ENCODE measurements at places on chromosomes 12 and 14.

GRCh38 chr14:100604709-100605108, 17.5 kb upstream of the BEGAIN start:
- no peak overlapping the region for H3K27ac ChIP-seq
- no peaks in the 10 kb centered on the region for H3K36me3 ChIP-seq

- H3K4me1 ChIP-seq: no peaks in the 10 kb centered on the region
- no peak for DNase-seq
- H3K4me3 ChIP-seq: no peak overlapping the region
- no peak overlapping the region for H3K27ac ChIP-seq
- H3K36me3 ChIP-seq: peaks cover 87% of the 10 kb centered on the region
Measured at GRCh38 chr12:29756741-29757390, 26.9 kb downstream of the TMTC1 start.

DNA sequence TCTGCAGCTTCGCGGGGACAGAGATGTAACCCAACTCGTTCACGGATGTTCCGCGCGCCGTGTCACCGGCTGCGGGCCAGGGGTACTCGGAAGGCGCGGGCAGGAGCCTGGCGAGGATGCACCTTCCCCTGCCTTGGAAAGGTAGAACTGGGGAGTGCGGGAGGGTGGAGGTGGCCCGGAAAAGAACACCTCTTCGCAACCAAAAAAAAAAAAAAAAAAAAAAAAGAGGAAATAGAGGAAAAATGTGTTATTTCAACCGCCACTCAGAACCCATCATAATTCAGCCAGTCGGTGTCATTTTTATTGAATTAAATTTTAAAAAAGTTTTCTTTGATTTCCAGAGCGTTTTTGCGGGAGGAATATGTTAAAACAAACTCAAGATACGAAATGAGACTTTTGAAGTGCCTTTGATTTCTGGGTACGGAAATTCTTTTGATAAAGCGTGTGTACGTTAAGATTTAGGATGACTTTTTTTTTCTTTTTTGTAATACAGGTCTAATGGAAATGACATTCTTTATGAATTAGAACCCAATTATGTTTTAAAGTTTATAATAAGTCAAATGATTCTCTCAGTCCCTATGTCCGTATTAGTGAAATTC, 8.9 kb downstream of the CDKN1B start:
- H3K4me1 ChIP-seq: peaks cover 13% of the 10 kb centered on the region
- peak overlapping the region; percentile 80 for H3K4me3 ChIP-seq
- peaks cover 4% of the 10 kb centered on the region for H3K36me3 ChIP-seq
- DNase-seq: no peak
- H3K27ac ChIP-seq: peak overlapping the region; percentile 97

- H3K36me3 ChIP-seq: no peaks in the 10 kb centered on the region
- no peaks in the 10 kb centered on the region for H3K4me1 ChIP-seq
- no peak overlapping the region for H3K4me3 ChIP-seq
- H3K27me3 ChIP-seq: no peaks in the 10 kb centered on the region
- H3K27ac ChIP-seq: no peak overlapping the region
Measured at GRCh38 chr14:78576437-78577166, 406.4 kb downstream of the NRXN3 start.

GRCh38 chr12:94987801-94988200, 15.7 kb downstream of the NDUFA12 start:
- no peaks in the 10 kb centered on the region for H3K36me3 ChIP-seq
- no peak overlapping the region for H3K27ac ChIP-seq
- no peaks in the 10 kb centered on the region for H3K27me3 ChIP-seq
- no peaks in the 10 kb centered on the region for H3K4me1 ChIP-seq

DNA sequence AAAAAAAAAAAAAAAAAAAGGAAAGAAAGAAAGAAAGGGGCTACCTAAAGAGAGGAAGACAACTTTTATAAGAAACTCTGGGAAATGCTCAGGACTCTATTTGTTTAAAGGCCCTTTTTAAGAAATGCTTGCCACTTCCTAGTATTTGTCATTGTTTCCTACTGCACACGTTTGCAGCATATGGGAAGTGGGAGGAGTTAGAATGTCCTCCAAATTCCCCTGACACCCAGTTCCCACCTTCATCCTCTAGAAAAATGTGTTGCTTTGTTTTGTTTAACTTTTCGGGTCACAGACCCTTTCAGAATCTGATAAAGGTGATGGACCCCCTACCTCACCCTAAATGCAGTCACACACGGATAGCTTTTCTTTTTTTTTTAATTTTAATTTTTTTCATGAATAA, 40.8 kb downstream of the NINJ2 start:
- H3K36me3 ChIP-seq: no peaks in the 10 kb centered on the region
- no peaks in the 10 kb centered on the region for H3K27me3 ChIP-seq
- peaks cover 2% of the 10 kb centered on the region for H3K4me1 ChIP-seq
- H3K27ac ChIP-seq: no peak overlapping the region

DNA sequence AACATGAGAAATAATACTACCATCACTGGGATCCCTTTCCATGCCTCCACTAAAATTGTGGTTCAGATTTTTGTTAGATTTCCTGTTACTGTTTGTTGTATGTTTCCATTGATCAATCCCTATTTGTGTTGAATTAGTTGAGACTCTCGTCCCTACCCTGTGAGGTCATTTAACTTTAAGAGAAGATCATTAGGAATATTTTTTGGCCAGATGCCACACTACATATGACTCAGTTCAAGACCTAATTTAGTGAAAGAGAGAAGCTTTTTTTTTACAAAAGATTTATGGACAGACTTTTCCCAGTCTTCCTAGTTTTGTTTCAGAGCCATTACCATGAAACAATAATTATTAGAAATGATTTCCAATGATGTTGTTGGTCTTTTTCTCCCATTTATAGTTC, 35.5 kb downstream of the CPSF6 start:
- H3K27ac ChIP-seq: no peak overlapping the region
- H3K36me3 ChIP-seq: peaks cover 25% of the 10 kb centered on the region
- H3K27me3 ChIP-seq: no peaks in the 10 kb centered on the region

- H3K27ac ChIP-seq: no peak overlapping the region
- no peak overlapping the region for H3K4me3 ChIP-seq
- H3K4me1 ChIP-seq: no peaks in the 10 kb centered on the region
- DNase-seq: no peak
Measured at GRCh38 chr14:72597252-72598233, 296.4 kb downstream of the DPF3 start.

DNA sequence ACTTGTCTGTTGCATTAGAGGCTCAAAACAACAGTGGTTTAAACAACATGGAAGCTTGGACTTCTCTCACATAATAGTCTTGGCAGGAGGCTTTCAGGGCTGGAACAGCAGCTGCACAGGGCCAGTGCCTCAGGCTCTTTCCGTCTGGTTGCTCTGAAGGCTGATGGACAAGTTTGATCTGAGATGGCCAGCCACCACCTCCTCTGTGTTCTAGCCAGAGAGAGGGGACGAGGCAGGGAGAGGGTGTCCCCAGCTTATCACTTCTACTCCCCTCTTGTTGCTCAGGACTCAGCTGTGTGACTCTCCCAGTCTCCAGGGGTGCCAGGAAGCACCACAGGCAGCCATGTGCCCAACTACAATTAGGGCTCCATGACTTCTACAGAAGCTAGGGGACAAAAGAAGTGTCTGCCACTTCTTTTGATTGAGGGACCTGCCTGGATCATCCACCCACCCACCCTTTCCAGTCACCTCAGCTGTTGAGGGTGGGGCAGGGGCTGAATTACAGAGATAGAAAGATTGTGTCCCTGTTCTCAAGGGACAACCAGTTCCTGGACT, 46.6 kb downstream of the SMIM41 start:
- peaks cover 14% of the 10 kb centered on the region for H3K4me1 ChIP-seq
- no peaks in the 10 kb centered on the region for H3K36me3 ChIP-seq
- no peak overlapping the region for H3K4me3 ChIP-seq
- no peak overlapping the region for H3K27ac ChIP-seq

DNA sequence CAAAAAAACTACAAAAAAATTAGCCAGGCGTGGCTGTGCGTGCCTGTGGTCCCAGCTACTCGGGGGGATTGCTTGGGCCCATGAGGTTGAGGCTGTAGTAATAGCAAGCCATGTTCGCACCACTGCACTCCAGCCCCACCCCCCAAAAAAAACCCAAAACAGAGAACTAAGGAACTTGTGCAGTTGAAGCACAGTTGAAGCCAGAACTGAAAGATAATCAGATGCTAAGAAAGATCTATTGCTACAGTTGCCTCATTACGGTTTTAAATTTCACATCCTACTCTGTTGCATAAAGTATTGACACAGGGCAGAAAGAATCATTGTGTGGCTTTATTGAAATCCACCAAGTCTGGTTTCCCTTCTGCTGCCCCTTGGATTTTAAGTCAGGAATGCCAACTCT, 3.8 kb downstream of the CS start:
- DNase-seq: no peak
- H3K27ac ChIP-seq: no peak overlapping the region
- H3K4me3 ChIP-seq: no peak overlapping the region
- H3K36me3 ChIP-seq: peaks cover 37% of the 10 kb centered on the region
- H3K4me1 ChIP-seq: 0 out of 2 replicates have a peak, but pooled peaks cover 6% of the 10 kb centered on the region

All from SJCRH30 (cell line).